ENCODE measurements at places on chromosomes 5 and 9.

GRCh38 chr5:103041071-103041676, 78.8 kb downstream of the GIN1 start:
- no peak for DNase-seq

GRCh38 chr5:124678922-124679519, 67.4 kb downstream of the ZNF608 start:
- no peak for DNase-seq

GRCh38 chr9:131986576-131986975, 93.1 kb downstream of the MED27 start:
- DNase-seq, result no peak

GRCh38 chr5:79809743-79810142, 120.1 kb downstream of the CMYA5 start:
- no peak for DNase-seq

DNA sequence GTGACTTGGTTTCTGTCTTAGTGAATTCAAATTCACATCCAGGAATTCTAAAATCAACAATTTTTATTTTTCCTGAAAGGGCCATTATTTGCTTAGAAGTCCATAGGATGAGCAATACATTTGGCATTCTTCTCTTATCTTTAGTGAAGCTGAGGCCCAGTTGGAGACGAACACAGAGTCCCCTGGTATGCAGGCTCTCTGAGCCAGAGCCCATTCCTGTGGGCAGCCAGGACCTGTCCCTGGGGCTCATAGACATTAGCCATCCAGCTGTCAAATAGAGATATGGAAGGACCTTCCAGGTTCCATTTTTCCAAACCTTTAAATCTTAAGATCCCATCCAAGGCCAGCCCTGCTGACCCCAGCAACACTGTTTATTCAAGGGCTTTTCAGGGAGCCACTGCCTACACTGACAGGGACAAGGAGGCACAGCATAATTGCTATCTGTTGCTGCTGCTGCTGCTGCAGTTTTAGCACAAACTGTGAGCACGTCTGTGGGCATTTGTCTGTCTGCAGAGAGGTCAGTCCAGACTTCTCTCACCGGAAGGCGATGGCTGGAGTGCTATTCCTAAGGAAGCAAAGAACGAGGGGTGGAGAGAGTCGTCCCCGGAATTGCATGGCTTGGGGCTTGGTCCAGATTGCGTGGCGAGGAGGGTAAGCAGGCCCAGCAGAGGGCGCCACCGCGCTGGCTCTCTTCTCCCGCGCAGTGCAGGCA, 639.0 kb downstream of the CCDC171 start:
- DNase-seq, result no peak

- no peak for DNase-seq
Measured at GRCh38 chr9:128193469-128194096, 2.2 kb upstream of the CIZ1 start.

GRCh38 chr9:124284237-124284831, 26.6 kb downstream of the NEK6 start:
- DNase-seq, result no peak

- no peak for DNase-seq
Measured at GRCh38 chr5:115520191-115520590, 24.4 kb downstream of the FEM1C start.

DNA sequence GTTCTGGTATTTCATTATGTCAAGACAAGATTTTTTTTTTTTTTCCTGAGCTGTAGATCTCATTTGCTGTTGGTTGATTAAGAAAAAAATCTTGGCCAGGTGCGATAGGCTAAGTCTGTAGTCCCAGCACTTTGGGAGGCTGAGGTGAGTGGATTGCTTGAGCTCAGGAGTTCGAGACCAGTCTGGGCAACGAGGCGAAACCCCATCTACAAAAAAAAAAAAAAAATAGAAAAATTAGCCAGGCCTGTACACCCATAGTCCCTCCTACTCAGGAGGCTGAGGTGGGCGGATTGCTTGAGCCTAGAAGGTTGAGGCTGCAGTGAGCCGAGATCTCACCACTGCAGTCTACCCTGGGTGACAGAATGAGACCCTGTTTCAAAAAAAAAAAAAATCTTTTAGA, 12.2 kb downstream of the CDC42SE2 start:
- DNase-seq, result no peak

DNA sequence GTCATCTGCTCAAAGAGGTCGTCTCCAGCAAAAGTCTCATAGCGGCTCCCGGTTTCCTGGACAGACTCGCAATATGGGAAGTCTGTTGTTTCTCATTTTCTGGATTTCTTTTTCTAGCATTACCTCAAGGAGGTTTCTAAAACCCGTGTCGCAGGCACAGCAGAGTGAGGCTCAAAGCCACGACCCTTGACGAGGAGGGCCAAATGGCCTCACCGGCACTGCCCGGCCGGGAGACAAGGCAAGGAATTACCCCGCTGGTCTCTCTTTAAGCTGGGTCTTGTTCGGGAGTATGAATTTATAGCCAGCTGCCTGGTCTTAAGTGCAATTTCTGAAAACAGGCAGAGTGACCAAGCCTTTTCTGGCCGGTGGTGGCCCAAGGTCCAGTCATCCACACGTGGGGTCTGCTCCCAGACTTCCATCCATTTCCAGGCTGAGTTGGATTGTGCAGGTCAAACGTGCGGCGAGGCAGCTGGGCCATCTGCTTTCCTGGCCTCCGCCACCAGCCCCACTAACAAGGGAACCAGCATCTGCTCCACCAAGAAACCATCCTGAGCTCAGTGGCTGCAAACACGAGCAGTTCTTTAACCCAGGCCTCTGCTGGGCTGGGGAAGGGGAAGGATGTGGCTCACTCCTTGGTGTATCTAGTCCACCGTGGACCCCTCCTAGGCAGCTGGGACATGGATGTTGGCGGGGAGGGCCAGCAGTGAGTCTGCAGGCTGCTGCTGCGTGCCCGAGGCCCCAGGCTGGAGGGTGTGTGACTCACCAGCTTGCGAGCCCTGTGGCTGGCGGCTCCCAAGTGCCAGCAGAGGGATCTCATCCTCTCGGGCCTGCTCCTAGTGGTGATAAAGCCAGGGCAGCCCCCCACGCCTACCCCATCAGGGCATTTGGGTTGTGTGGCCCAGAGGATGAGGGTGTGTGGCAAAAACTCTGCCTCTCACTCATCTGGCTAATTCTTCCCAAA, 55.6 kb upstream of the COL5A1 start:
- no peak for DNase-seq

DNA sequence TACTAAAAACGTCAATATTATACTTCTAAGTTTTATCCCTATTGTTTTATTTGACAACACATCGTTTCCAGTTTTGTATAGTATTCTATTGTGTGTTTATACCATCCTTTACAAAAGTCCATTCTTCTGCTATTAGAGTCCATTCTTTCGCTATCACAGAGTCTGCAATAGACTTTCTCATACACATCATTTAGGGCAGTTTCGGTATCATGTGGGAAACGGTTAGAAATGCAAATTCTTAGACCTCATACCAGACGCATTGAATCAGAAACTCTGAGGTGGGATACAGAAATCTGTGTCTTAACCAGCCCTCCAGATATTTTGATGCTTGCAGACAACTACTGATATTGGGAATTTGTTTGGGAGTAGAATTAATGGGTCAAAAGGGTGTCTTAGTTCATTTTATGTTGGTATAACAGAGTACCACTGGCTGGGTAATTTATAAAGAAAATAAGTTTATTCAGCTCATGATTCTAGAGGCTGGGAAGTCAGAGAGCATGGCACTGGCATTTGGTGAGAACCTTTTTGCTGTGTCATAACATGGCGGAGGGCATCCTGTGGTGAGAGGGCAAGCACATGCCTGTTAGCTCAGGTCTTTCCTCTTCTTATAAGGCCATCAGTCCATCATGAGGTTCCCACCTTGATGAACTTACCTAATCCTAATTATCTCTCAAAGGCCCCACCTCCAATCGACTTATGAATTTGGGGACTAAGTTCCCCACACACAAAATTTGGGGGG, 21.1 kb downstream of the CARTPT start:
- DNase-seq, result no peak

DNA sequence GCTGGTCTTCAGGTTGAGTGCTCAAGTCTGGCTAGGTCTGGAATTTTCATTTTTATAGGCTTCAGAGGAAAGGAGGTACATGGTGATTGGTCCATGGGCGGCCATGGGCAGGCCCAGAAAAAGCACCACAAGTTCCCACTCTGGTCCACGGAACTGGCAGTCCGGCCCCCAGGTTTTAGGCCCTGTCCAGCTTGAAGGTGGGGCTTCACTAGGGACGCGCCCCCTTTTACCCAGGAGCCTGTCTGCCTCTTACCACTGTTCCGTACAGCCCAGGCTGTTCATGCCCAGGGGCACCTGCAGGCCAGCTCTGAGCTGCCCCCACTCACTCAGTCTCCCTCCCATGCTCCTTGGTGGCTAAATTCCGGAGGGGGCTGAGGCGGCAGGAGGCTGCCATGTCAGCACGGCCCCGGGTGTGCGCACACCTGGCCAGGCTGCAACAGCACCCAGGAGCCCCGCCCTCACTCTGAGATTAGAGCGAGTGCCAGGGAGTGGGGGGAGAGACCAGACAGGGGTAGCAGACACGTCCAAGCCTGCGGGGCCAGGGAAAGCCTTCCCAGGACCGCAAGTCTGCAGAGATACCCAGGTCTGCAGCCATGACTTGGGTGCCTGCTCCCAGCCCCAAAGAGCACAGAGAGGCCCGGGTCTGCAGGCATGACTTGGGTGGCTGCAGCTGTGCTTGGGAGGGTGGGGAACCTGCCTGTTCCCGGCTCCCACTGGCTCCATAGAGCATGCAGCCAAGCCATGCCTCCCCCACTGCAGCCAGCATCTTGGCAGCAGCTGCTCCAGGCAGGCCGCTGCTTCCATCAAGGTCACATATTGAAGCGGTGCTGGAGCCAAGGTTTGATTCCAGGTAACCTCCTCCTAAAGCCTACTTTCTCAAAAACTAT, 390.2 kb upstream of the SGCD start:
- DNase-seq, result no peak

GRCh38 chr5:155101697-155102096, 88.1 kb downstream of the KIF4B start:
- DNase-seq, result no peak

DNA sequence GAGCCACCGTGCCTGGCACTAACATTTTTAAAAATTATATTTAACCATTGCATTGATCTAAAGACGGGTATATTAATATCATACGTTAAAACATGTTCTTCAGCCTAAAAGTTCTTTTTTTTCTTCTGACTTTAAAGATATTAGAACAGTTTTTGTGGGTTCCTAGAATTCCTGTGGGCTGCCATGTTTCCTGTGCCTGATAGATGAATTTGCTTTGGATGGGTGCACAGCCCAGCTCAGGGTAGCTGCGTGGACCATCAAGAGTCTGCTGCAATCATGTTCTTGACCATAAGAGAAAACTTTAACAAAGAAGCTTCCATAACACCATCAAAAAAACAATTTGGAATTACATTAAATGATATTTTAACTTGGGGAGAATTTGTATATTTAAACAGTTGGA, 2.4 kb upstream of the LAMC3 start:
- DNase-seq, result no peak

GRCh38 chr5:107505763-107506534, 164.8 kb downstream of the EFNA5 start:
- DNase-seq, result no peak

- no peak for DNase-seq
Measured at GRCh38 chr9:4558371-4558998, 68.2 kb downstream of the SLC1A1 start.

- no peak for DNase-seq
Measured at GRCh38 chr5:128905568-128906110, 59.6 kb upstream of the SLC27A6 start.

DNA sequence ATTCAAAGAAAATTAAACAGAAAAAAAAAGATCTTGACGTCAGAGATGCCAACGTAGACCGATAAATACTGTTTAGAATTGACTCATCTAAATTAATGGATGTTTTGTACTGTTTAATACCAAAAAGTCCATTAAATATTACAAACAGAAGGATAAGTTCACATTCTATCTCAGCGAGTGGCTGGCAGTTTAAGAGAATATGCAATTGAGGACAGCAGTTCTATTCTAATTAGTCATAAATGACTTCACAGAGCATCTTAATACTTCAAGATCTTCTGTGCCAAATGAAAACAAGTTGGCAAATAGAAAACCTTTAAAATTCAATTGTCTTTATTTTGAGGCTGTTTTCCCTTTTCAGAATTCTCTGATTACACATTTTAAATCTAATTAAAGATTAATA, 326.6 kb upstream of the NREP start:
- no peak for DNase-seq

GRCh38 chr5:5320062-5320805, 102.2 kb upstream of the ICE1 start:
- DNase-seq, result no peak

- no peak for DNase-seq
Measured at GRCh38 chr9:127813686-127814226, 11.1 kb downstream of the FPGS start.

GRCh38 chr9:126307322-126308061, 19.1 kb upstream of the MVB12B start:
- DNase-seq, result no peak

- no peak for DNase-seq
Measured at GRCh38 chr5:172076761-172077244, 70.4 kb upstream of the FBXW11 start.

GRCh38 chr5:69288069-69288468, 44.5 kb downstream of the CCDC125 start:
- no peak for DNase-seq

DNA sequence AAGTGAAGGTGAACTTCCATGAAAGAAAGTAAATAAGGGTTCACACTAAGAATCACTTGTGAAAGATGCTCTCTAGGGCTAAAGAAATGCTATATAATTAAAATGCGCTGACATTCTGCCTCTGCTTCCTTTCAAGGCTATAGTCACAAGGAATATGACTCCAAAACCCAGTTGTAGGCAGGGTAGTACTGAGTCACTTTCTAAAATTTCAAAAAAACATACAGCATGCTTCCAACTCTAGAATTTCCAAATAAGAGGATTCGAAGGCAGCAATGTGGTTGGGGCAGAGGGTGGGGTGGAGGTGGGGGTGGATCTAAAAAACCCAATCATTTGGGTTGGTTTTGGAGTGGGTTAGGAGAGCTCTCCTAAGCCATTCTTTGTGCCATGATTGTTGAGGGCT, 84.6 kb downstream of the HMHB1 start:
- DNase-seq, result no peak

DNA sequence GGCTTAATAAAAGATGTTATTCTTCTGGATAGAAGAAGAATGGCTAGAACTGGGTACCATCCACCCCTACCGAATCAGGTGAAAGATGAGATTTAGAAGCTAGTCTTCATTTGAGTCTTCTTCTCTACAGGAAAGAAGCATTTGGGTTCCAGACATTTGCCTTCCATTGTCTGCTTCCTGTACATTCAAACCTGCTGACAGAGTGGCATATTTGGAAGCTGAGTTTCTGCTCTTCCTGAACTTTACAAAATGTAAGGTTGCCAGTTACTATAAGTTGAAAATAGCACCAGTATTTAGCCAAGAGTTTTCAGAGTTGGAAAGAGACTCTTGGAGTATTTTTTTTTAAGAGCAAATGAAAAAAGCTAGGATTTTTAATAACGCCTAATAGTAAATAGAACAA, 525.4 kb upstream of the TLE4 start:
- DNase-seq, result no peak

DNA sequence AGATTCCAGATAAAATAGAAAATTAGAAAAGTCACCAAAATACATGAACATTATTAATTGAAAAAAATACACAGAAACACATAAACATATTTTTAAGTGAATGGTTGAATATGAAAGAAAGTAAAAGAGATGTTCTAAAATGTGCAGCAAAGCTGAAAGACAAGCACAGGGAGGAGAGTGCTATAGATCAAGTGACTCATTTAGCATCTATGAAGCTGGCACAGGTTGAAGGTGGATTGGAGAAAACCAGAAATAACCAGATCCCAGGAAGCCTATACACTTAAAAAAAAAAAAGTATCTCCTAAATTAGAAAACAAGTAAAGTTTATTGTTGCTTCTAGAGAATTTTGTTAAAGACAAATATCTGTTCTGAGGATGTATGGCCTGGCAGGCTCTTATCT, 338.9 kb downstream of the CDH12 start:
- DNase-seq, result no peak

GRCh38 chr9:131809941-131810344, 70.1 kb upstream of the RAPGEF1 start:
- no peak for DNase-seq
